Type B pancreatic cell (in vitro differentiated cells): ENCODE measurements at places on chromosomes 7 and 10. TPM values are rescaled to one million over a fixed set of nuclear protein-coding genes. Genes with fewer than 3 reads are reported as not detected.

- H3K4me1 ChIP-seq, result peaks cover 19% of the 10 kb centered on the region
- H3K27ac ChIP-seq, result no peak overlapping the region
- no peaks in the 10 kb centered on the region for H3K27me3 ChIP-seq
- DNase-seq, result no peak
These were observed 23.4 kb downstream of the AIFM2 start for GRCh38 chr10:70109064-70109729.

Gene HMX2
- 0.19 TPM in 1 of 2 replicates, not detected in the other for total RNA-seq

GRCh38 chr10:22458272-22459038, 113.2 kb downstream of the SPAG6 start:
- no peak for DNase-seq
- H3K27me3 ChIP-seq, result no peaks in the 10 kb centered on the region
- H3K4me1 ChIP-seq, result peaks cover 30% of the 10 kb centered on the region
- no peak overlapping the region for H3K27ac ChIP-seq

Gene PON1
- total RNA-seq, result 0.99 and 3.0 TPM in 2 replicates

Gene RBP3
- total RNA-seq, result not detected in 2 replicates

Gene CPED1
- 0.88 and 45.4 TPM in 2 replicates for total RNA-seq

GRCh38 chr10:50538555-50539398, 85.0 kb downstream of the SGMS1 start:
- H3K27me3 ChIP-seq, result no peaks in the 10 kb centered on the region
- H3K27ac ChIP-seq, result peak overlapping the region; percentile 7
- H3K36me3 ChIP-seq, result no peaks in the 10 kb centered on the region
- no peak overlapping the region for H3K4me3 ChIP-seq

DNA sequence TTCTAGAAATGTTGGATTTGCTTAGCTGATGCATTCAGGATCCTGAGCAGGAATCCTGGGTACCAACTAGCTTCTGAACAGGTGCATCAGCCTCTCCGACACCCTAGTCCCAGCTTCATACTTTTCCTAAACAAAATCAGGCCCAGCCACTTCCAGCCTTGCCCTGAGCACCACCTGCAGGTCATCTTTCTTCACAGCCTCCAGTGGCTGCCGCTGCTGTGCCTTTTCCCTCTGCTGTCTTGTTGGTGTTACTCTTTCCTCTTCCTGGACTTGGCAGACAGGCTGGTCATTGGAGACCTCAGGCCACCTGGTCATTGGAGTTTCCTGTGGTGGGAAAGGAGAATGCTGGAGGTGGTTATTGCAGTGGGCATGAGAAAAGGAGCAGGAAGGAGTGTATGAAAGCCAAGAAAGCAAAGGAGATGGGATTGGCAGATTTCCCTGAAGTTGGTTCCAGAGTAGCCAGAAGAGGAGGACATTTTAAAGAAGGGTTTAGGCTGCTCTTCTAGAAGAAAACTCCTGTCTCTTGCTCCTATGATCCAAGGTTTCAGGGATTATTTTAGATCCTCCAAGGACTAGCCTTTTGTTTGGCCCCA, 48.2 kb upstream of the NFKB2 start:
- no peaks in the 10 kb centered on the region for H3K27me3 ChIP-seq
- H3K27ac ChIP-seq, result no peak overlapping the region

- H3K27ac ChIP-seq, result no peak overlapping the region
- H3K4me3 ChIP-seq, result no peak overlapping the region
- no peaks in the 10 kb centered on the region for H3K36me3 ChIP-seq
- no peaks in the 10 kb centered on the region for H3K27me3 ChIP-seq
- no peak for DNase-seq
These were observed 144.6 kb downstream of the ST7 start for GRCh38 chr7:117097860-117098259.

GRCh38 chr10:120480065-120480600, 23.1 kb downstream of the PLPP4 start:
- no peaks in the 10 kb centered on the region for H3K36me3 ChIP-seq
- peaks cover 6% of the 10 kb centered on the region for H3K27me3 ChIP-seq
- no peak overlapping the region for H3K27ac ChIP-seq
- no peak overlapping the region for H3K4me3 ChIP-seq

DNA sequence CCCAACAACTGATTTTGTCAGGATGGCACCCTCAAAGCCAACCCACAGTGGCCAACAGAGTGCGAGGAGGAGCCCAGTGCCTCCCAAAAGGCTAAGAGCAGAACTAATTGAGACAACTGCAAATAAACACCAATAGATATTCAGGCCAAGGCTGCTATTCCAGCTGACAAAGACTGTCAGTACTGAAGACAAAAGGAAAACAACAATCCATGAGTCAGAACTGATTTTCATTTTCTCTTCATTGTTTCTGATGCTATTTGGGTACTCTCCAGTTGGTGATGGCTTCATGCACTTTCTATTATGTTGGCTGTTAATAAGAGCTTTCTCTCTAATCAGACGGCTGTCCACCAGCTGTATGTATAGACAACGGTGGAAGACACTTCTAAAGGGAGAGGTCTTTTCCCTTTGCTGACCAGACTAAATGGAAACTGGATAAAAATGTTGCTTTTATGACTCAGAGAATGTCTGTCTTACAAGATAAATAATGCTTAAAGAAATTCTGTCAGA, 515.9 kb downstream of the PARD3 start:
- H3K4me1 ChIP-seq, result peaks cover 37% of the 10 kb centered on the region
- no peak for DNase-seq
- H3K4me3 ChIP-seq, result peak overlapping the region; percentile 42
- peaks cover 21% of the 10 kb centered on the region for H3K36me3 ChIP-seq

DNA sequence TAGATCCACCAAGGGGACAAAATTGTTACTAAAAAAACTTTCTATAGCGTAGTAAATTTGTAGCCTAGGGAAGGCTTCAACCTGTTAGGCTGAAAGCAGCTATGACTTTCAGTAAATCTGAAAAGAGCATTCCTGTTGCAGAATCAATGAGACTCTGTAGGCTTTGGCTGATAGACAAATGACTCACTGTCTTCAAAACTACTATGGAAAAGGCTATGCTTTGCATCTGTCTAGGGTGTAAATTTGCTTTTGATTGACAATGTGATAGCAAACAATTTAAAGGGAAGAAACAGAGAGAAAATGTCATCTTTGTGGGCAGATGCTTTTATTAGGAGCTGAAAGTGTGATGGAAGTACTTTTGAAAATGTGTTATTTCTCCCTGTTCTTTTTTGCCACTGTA, 60.6 kb downstream of the ARL5B start:
- H3K4me3 ChIP-seq, result no peak overlapping the region
- no peaks in the 10 kb centered on the region for H3K36me3 ChIP-seq
- no peaks in the 10 kb centered on the region for H3K27me3 ChIP-seq
- no peak overlapping the region for H3K27ac ChIP-seq
- no peaks in the 10 kb centered on the region for H3K4me1 ChIP-seq
- DNase-seq, result no peak

DNA sequence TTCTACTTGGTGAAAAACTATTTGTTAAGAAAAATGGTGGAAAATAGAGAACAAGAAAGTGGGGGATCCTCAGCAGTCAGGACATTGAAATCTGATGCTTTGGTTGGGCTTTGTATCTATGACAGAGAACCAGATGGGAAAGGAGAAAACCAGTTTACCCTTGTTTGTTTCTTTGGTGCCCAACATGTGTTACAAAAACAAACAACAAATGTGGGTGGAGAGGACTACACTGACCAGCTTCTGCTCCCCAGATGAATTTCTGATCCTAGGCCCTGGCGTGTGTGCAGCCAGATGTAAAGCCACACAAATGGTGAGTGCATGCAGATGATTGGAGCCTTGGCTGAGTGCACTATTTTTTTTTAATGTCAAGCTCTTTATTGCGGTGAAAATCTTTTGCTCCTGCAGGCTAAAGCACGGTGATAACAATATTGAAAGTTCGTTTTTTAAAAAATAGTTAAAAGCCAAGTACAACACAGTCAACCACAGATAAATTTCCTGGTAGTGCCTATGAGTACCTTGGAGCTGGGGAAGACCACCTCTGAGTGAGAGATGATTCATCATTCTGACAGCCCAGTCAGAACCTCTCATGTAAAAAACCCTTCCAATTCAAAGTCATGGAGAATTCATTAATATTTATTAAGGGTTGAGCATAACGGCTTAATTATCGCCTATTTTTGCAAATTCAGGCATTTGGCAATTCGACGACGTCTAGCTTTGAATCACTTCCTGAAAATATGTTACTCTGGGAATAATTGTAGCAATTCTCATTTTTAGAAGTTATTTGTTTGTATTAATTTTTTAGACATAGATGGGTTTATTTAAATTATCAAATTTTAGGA, 163.7 kb downstream of the AGMO start:
- no peak for DNase-seq
- no peaks in the 10 kb centered on the region for H3K27me3 ChIP-seq
- no peak overlapping the region for H3K4me3 ChIP-seq
- no peaks in the 10 kb centered on the region for H3K36me3 ChIP-seq

DNA sequence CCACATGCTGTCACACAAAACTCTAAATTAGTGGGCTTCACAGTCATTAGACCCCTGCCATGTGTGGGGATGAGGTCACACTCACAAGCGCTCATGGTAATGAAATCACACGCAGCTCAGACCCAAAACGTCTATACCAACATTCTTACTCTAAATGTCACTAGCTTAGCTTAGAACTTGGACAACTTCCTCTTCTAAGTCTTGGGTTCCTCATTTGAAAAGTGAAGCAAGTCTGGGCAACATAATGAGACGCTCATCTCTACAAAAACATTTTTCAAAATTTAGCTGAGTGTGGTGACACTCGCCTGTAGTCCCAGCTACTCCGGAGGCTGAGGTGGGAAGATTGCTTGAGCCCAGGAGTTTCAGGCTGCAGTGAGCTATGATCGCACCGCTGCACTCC, 92.7 kb upstream of the MACROH2A2 start:
- peak; percentile 22 for DNase-seq
- H3K4me3 ChIP-seq, result no peak overlapping the region
- peaks cover 14% of the 10 kb centered on the region for H3K4me1 ChIP-seq
- no peak overlapping the region for H3K27ac ChIP-seq
- H3K27me3 ChIP-seq, result peaks cover 12% of the 10 kb centered on the region

DNA sequence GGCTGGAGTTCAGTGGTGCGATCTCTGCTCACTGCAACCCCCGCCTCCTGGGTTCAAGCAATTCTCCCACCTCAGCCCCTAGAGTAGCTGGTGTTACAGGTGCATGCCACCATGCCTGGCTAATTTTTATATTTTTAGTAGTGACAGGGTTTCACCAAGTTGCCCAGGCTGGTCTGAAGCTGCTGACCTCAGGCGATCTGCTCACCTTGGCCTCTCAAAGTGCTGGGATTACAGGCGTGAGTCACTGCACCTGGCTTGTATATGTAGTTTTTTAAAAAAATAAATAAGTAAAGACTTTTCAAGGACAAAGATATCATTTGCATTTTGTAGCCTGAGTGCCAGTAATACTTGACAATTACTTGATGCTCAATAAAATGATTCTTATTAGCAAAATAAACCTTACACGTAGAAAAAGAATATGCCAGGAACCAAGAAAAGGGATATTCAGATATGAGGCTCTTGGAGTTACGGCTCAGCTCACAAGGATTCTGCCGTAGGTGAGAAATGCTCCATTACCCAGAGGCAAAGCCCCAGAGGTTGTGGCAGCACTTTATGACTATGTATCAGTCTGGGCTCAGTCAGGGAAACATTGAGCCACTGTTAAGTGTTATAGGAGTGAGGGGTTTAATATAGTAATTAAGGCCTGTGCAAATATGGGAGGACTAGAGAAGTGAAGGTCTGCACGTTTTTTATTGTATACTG, 98.5 kb downstream of the TPST1 start:
- H3K4me1 ChIP-seq, result peaks cover 32% of the 10 kb centered on the region
- H3K4me3 ChIP-seq, result no peak overlapping the region

DNA sequence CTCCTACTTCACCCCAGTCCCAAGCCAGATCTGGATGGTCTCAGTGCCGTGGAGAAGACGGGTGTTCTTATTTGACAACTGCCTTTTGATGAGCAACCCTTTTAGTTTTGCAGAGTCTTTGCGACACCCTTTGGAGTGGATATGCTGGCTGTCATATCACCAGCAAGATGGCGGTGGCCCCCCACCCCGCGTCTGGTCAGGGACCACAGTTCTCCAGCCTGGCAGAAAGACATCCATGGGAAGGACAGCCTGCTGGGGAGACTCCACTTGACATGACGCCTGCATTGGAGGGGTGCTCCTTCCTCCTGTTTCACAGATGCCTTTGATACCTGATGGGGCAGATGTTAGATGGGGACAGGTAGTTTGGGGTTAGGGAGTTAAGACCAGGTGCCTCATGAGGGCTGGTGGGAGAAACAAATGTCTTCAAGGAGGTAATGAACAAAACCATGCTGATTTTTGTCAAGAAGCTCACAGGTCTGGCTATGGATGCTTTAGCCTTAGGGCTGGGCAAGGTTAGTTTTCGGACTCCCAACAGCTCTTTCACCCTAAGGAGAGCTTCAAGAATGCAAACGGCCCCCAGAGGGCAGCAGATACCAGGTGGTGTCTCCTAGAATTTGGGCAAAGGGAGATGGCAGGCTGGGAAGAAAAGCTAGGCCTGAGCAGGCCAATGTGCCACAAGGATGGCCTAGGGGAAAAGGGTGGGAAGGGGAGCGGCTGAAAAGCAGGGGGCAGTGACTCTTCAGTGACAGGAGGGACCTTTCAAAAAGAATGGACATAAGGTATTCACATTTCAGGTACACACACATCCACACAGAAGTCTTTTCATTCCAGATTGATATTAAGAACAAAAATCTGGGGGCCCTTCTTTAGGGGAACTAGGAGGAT, 95.2 kb downstream of the CLEC2L start:
- peaks cover 32% of the 10 kb centered on the region for H3K36me3 ChIP-seq
- H3K27ac ChIP-seq, result no peak overlapping the region
- H3K27me3 ChIP-seq, result no peaks in the 10 kb centered on the region
- H3K4me1 ChIP-seq, result no peaks in the 10 kb centered on the region

DNA sequence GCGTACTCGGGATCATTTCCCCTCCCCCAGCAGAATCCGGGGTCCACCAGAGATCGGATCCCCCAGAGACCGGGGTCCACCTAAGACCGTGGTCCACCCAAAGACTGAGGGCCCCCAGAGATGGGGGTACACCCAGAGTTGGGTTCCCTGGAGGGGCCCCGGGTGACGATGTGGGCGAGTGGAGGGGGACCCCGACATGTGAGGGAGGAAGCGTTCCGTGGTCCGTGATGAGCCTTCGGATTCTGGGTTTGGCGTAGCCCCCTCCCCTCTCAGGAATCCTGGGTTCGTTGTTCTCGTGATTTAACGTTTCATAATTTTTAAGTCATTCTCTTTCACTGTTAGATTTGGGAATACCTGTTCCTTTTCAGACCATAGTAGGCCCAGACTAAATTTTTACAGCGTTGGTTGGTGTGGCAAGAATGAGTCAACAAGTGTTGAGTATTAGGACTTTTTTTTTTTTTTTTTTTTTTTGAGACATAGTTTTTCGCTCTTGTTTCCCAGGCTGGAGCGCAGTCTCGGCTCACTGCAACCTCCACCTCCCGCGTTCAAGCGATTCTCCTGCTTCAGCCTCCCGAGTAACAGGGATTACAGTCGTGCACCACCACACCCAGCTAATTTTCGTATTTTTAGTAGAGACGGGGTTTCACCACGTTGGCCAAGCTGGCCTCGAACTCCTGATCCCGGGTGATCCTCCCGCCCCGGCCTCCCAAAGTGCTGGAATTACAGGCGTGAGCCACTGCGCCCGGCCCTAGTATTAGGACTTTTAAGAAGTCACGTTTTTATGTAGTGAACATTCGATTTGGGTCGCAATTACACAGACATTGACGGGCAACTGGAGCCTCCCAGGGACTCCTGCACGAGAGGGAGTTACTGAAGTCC, 672 bp downstream of the GTPBP4 start:
- H3K4me3 ChIP-seq, result peak overlapping the region; percentile 98
- peaks cover 14% of the 10 kb centered on the region for H3K36me3 ChIP-seq
- DNase-seq, result no peak
- H3K27ac ChIP-seq, result peak overlapping the region; percentile 97
- no peaks in the 10 kb centered on the region for H3K27me3 ChIP-seq
- H3K4me1 ChIP-seq, result peaks cover 20% of the 10 kb centered on the region

Gene CDK5
- 20.4 and 20.5 TPM in 2 replicates for total RNA-seq

Gene OIT3
- total RNA-seq, result 0.17 TPM in 1 of 2 replicates, not detected in the other

- no peaks in the 10 kb centered on the region for H3K4me1 ChIP-seq
- no peaks in the 10 kb centered on the region for H3K36me3 ChIP-seq
- no peak overlapping the region for H3K27ac ChIP-seq
- peaks cover 58% of the 10 kb centered on the region for H3K27me3 ChIP-seq
These were observed 131.3 kb upstream of the PRKCQ start for GRCh38 chr10:6711408-6711841.
